ENCODE measurements at places on chromosomes 6 and 20.
A peak's percentile ranks its signal among the peaks of the same experiment; 100 is the strongest.

GRCh38 chr6:104682722-104683643 lies 176.7 kb downstream of the HACE1 start:
- no peak for DNase-seq

GRCh38 chr6:16592223-16592911 lies 168.9 kb downstream of the ATXN1 start:
- DNase-seq, result no peak

DNA sequence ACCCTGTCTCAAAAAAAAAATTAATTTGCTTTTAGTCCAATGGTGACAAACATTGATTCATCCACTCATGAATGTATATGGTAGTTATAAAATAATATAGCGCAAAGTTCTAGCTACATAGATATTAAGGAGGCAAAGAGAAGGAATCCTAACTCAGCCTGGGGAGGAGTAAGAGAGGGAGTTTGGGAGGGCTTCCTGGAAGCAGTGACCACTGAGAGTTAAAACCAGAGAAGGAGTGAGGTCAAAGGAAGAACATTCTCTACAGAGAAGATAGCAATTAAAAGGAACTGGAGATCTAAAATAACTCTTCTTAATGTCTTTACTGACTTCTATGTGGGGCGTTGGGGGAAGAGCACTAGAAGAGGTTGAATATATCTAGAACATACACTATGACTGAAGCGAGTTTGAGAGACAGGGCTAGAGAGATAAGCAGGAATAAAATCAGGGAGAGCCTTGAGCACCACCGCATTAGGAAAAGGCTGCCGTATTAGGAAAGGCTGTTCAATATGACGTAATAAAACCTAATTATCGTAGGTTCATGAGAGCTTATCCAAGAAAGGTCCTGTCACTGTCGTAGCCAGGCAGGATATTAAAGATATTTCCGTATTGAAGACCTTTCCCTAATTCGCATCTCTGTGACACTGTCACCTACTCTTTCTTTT lies 81.8 kb upstream of the CNKSR3 start:
- no peak for DNase-seq

DNA sequence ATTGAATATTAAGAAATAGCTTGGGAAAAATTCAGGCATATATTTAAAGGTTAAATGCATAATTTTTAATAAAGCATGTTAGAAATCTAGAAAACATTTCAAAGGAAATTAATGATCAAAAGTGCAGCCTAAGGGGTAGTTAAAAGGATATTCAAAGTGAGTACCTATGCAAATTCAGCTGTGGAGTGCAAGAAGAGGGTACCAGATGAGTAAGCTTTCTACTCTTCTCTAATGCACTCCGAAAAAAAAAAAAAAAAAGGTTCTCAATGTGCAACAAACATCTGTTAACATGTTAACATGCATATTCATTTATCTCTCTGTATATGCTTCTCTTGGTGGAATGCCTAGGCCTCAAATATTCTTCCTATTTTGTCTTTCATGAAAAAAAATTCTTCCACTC lies 32.0 kb upstream of the KATNA1 start:
- DNase-seq, result no peak

DNA sequence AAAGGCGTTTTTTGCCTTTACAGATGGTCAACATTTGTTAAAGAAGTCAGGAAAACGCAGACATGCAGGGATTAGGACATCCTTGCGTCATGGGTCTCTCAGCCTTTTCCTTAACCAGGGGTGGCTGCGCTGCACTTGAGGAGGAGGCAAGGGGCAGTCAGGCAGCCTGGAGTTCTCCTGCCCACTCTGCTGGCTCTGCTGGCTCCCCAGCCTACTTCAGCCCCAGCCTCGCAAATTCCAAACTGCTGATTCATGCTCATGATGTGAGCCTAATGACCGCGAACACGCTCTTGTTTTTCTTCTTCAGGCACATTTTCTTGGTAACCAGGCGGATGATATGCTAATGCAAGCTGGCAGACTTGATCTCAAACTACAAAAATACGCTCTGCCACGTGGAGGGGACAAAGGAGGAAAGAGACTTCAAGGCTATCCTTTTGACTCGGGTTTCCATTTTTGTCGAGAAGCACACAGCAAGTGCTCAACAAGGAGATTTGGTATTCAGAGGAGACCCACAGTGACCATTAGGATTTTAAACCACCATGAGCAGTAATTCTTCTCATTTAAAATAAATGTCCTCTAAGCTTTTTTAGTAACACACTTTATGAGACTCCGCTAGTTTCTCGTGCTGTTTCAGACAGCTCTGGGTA lies 290.3 kb upstream of the STXBP5 start:
- no peak for DNase-seq

DNA sequence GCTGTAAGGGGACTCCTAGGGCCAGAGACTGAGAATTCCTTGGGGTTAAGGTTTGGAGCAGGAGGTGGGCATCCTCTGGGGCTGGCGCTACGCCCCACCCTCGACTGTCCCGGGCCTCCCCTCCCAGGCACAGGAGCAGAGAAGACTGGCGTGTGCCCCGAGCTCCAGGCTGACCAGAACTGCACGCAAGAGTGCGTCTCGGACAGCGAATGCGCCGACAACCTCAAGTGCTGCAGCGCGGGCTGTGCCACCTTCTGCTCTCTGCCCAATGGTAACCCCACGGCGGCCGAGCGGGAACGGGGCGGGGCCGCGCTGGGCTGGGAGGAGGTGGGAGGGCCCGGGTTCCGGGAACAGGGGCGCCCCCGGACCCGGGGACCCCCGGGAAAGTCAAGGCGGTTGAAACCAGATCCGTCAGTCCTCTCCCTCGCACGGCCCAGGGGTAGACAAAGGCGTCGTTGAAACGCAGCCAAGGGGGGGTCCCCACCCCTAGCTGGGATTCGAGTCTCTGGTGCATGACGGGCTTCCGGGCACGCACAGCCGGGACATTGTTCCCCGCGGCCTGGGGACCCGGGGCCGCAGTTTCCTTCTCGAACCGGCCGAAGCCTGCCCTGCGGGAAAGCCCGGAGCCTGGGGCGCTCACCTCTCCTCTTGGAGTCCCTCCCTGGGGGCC lies 844 bp downstream of the WFDC2 start:
- DNase-seq, result no peak

- no peak for DNase-seq
These were observed 108.7 kb upstream of the MAP3K4 start for GRCh38 chr6:160882791-160883279.

DNA sequence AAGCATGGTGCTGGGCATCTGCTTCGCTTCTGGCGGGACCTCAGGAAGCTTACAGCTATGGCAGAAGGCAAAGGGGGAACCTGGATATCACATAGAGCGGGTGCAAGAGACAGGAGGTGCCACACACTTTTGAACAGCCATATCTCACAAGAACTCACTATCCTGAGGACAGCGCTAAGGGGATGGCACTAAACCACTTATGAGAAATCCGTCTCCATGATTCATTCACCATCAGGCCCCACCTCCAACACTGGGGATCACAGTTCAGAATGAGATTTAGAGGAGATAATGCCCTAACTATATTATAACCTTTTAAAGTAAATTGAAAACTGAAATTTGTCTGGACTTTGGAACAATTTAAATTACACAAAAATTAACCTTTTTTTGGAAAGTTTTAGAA lies 37.8 kb upstream of the SUMO4 start:
- DNase-seq, result no peak

DNA sequence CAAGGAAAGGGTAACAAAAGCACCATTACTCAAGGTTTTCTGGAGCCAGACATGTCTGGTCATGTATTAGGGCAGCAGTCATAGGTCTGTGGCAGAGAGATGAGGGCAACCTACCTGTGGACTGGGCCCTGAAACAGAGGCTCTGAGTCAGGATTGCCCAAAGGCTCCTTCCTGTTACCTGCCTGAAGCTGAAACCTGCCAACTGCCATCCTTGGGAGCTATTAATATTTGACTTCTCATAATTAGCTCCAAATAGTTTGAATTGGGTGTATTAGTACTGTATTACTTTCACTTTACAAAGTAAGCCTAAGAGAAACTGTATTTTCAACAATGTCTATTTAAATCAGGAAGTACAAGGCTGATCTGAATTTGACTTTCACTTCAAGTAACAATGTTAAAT lies 72.0 kb upstream of the TBX18 start:
- DNase-seq, result no peak

- peak; percentile 36 for DNase-seq
These were observed 1.6 kb downstream of the TENT5A start for GRCh38 chr6:81750681-81751387.

- no peak for DNase-seq
These were observed 168.4 kb downstream of the EDN1 start for GRCh38 chr6:12458558-12458957.

- no peak for DNase-seq
These were observed 15.4 kb upstream of the MYLK2 start for GRCh38 chr20:31803552-31804291.

DNA sequence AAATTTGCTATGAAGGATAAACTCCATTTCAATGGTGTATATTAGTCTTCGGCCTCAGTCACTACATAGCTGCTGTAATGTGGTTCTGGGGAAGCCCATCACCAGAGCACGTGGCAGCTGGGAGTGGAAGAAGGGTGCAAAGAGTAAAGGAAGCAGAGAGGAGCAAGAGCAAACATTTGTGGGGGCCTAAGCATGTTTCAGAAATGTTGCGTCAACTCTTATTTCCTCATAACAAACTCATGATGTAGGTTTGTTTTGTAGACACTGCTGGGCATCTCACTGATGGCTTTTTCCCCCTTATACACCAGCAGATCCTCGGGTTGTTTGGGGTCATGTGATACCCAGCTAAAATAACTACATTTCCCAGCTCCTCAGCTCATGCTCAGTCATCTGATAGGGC lies 37.3 kb downstream of the DOK5 start:
- DNase-seq, result no peak
